Astrocyte of the spinal cord (primary cell): ENCODE measurements at places on chromosomes 4 and X.
A peak's percentile ranks its signal among the peaks of the same experiment; 100 is the strongest.

DNA sequence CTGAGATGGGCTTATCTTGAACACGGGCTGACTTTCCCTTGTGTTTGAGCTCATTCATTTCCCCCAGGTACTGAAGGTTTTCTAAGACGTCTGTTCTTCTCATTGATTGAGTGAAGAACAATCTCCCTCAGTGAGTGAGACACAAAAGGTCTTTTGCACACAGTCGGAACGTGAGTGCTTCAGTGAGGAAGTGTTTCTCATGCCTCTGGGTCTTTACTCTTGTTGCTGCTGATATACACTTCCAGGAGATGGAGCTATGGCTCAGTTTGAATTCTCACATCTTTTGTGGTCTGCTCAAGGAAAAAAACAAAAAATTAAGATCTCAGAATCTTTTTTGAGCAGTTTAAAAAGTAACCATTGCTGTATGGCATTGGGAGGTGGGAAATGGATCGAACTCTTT, 981.9 kb upstream of the TENM3 start:
- DNase-seq, result peak; percentile 36

DNA sequence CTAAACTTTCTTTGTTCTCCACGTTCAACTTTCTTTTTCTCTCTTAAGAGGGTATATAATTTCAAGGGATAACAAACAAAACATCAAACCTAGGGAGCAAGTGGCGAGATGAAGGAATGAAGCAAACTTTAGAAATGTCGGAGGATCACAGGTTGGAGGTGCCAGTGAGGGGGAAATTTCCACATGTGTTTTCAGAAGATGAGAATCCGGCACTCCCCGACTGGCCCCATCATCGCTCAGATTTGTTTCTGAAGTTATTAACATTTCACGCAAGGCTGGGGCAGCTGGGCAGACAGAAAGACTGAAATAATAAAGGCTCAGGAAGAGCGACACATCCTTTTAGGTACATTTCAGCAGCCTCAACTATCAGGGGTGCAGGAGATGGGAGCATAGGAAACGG, 134.9 kb downstream of the SMIM20 start:
- DNase-seq, result peak; percentile 16

DNA sequence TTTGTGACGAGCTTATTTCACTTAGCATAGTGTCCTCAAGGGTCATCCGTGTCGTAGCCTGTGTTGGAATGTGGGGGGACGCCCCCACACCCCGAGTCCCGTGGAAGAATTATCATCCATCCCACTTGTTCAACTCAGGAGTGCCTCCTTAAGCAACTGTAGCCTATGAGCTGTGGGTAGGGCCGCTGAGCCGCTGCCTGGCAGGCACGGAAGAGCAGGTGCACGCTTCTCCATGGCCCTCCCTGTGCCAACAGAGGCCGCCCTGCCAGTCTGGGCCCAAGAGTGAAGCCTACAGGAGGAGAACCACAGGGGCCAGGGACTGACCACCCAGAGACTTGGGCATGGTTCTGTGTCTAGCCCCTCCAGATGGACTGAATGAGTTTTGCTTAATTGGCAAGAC, 2.3 kb upstream of the RGS12 start:
- DNase-seq, result no peak

DNA sequence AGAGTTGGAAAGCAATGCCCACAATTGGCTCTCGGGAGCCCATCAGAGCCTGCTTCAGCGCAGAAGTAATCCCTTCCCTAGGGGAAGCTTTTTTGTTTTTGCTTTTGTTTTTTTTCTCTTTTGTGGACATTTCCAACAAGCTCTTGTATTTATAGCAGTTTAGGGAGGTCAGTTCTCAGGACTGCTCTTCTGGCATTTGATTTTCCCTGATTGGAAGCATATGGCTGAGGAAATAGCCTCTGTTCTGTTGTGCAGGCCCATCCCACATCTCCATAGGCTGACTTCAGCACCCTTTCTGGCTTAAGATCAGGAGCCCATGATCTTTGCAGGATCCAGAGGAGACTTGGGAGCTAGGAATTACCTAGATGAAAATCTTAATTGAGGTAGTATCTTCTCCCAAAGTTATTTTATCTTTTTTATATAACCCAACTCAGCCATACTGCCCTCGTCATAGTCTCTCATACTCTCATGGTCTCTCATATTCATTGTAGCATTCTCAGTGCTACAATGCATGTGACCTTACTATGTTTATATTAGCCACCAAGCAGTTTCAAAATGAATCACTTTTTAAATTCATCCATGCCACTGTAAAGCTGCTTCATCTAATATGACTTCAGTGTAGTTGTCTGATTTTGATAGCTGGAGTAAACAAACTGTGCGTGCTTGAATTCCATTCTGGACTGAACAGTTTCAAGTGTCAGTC, 16.7 kb downstream of the PAGE4 start:
- DNase-seq, result no peak

GRCh38 chrX:136714626-136715599, 65.8 kb downstream of the ARHGEF6 start:
- no peak for DNase-seq

GRCh38 chrX:53682885-53683555, 3.5 kb downstream of the HUWE1 start:
- peak; percentile 58 for DNase-seq

DNA sequence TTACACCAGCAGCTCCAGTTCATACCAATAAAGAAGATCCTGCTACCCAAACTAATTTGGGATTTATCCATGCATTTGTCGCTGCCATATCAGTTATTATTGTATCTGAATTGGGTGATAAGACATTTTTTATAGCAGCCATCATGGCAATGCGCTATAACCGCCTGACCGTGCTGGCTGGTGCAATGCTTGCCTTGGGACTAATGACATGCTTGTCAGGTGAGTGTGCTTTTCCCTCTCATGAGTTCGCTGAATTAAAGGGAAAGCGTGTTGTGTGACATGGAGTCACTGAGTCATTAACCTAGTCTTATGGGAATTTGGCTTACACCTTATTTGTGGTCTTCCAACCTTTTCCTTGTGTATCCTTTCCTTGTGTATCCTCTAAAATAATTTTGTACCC, 15.9 kb downstream of the TMEM165 start:
- no peak for DNase-seq

- DNase-seq, result no peak
Observed at GRCh38 chr4:70737409-70737808, 15.6 kb downstream of the RUFY3 start.

DNA sequence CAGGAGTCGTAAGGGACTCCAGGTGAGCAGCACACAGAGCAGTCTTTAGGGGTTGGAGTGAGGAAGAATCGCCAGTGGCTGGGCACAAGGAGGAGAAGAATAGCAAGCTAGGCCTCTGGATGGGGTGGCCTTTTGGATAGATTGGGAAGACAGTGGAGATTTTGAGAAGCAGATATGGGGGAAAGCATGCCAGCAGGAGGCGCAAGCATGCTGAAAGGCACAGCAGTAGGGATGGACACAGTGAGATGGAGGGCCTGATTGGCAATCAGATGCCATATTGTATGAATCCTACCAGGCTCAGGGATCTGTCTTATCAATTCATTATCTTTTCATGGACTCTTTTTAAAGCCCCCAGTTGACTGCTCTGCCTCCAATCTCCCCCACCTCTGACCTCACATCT, 60.4 kb upstream of the MAGEA4 start:
- DNase-seq, result no peak

- no peak for DNase-seq
Observed at GRCh38 chr4:123557857-123558536, 161.4 kb downstream of the SPRY1 start.

GRCh38 chr4:36427696-36428095, 146.3 kb downstream of the DTHD1 start:
- no peak for DNase-seq

- DNase-seq, result no peak
Observed at GRCh38 chr4:4559596-4559995, 17.7 kb upstream of the STX18 start.

DNA sequence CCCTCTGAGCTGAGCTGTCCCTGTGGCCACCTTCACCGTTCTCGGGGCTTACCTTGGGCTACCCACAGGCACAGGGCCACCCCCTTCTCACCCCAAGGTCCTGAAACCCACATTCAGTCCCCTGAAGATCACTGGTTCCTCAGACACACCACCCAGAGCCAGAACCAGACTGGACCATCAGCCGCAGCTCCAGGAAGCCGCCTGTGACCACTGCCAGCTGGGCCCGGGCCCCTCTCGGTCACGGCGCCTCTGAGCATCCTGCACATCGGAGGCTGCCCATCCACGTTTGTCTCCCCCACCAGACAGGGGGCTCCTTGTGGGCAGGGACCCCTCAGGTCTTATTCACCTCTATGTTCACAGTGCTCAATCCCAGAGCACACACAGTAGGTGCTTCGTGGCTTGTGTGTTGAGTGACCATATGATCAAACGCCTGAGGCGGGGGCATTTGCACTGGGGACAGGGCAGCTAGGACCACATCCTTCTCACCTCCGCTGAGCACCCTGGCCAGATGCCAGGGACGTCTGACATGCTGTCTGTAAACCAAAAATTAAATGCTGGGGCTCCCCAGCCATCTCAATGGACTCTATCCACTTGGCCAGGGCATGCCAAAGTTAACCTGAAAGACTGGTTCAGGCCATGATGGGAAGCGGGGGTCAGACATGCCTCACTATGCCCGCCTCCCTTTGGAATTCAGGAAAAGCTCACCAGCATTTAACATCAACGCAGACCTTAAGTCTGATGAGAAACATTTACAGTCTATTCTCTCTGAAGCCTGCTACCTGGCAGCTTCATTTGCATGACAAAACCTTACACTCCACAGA, 109.4 kb upstream of the AFAP1 start:
- DNase-seq, result no peak

- DNase-seq, result no peak
Observed at GRCh38 chrX:147602176-147602696, 309.5 kb upstream of the FMR1 start.

- DNase-seq, result no peak
Observed at GRCh38 chr4:3328814-3329663, 36.2 kb downstream of the RGS12 start.

GRCh38 chrX:146707781-146708180, 101.8 kb upstream of the CXorf51B start:
- no peak for DNase-seq

DNA sequence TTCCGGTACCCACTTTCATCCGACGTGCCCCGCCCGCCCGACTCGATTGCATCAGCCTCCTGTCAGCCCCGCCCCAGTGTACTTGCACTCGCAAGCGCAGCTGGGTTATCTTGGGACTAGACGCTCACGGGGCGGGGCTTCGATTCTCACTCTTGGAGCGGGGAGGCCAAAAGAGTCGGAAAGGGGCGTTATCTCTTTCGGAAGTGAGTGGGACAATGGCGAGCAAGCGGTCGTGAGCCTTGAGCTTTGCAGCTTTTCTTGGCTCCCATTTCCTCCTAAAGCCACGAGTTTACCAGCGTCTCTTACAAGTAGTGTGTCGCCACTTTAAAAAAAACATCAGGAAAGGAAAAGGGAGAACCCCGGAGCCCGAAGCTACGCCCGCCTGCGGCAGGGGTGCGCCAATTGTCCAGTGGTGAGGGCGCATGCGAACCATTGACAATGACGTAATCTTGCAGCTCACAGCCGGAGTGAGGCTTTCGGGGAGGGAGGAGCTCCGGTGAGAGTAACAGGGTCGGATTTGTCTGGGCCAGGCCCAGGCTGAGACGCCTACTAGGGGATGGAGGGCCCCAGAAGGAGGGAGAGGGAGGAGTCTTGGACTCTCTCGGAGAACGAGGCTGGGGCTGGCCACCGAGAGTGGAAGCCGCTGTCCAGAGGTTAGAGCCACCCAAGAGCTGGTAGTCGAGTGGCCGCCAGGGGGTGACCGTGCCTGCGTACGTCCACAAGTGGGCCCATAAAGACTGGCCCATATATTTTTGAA, 109.5 kb downstream of the GNL3L start:
- peak; percentile 98 for DNase-seq

GRCh38 chr4:155906554-155907247, 3.2 kb downstream of the TDO2 start:
- peak; percentile 98 for DNase-seq

DNA sequence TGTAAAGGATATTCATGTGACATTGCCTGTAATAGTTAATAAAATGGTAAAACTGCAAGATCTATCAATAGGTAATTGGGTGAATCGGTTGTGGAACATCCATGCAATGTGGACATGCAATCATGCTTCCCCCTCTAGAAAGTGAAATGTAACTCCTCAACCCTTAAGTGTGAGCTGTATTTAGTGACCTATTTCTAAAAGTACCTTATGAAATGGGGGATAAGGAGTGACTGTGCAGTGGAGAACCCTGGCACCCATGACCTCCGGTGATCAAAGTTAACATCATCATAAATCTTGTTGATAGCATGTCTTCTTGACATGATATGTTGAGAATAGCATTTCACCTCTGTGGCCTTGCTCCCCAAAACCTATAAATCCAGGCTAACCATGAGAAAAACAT, 53.6 kb upstream of the PPARGC1A start:
- no peak for DNase-seq

GRCh38 chrX:136933611-136934145, 53.2 kb upstream of the RBMX start:
- DNase-seq, result peak; percentile 3

DNA sequence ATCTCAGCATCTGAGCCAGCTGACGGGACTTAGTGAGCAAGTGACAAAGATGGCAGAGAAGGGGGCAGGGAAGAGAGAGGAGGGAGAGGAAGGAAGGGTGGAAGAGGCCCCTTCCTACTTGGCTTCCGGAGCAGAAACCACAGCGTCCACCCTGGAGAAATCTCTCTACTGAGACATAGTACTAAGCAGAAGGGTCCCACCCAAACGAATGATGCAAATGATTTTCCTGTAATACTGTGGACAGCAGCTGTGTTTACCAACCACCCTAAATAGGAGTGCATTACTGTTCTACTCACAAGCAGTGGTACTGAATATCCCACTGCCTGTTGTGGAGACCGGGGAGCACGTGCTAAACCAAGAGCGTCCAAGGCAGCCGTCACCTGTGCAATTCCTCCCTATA, 29.4 kb downstream of the DTHD1 start:
- DNase-seq, result no peak

- peak; percentile 53 for DNase-seq
Observed at GRCh38 chr4:67204441-67204840, 340.9 kb downstream of the CENPC start.

GRCh38 chr4:5666741-5667140, 41.6 kb downstream of the EVC2 start:
- no peak for DNase-seq

- DNase-seq, result no peak
Observed at GRCh38 chr4:113419631-113420030, 341.9 kb downstream of the CAMK2D start.
